ENCODE measurements at places on chromosomes 16 and 17.

DNA sequence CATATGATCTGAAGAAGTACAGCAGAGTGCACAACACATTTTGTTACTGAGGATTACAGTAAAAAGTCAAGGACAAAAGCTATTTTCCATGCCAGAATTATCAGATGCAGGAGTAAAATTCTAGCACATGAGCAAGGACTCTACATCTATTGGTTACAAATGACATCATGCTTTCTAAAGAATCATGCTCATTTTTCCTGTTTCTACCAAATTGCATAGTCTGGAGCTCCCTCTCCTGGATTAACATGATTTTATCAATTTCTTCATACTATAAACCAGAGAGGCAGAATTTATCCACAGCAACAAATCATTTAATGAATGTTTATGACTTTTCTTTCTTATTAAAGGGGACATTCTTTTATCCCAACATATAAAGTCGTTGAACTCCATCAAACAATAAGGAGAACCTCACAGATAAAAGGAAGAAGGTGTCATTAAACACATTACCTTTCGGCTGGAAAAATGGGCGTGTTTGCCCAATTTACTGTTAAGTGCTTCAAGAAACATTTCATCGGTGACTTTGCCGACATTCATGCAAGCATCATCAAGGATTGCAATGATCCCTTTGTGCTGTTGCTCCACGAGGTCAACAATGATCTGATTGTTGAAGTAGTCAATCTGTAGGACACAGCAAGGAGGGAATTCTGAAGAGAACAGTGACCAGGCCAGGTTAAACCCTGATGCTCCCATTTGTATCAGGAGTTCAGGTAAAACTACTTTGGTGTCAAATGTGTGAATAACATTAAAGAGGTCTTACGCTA, 121.7 kb downstream of the MYO1D start:
- no peak for DNase-seq

GRCh38 chr17:74212209-74212912, 1.0 kb upstream of the TTYH2 start:
- no peak for DNase-seq

GRCh38 chr16:87762620-87763019, 3.2 kb downstream of the KLHDC4 start:
- DNase-seq = no peak

- no peak for DNase-seq
Measured at GRCh38 chr16:21103941-21104860, 46.4 kb downstream of the DNAH3 start.

GRCh38 chr17:61579961-61580360, 11.1 kb downstream of the NACA2 start:
- DNase-seq = no peak
